ENCODE measurements at places on chromosomes 1 and 21.

GRCh38 chr1:192610112-192610889 is 25.6 kb upstream of the RGS13 start:
- peak; percentile 71 for DNase-seq

DNA sequence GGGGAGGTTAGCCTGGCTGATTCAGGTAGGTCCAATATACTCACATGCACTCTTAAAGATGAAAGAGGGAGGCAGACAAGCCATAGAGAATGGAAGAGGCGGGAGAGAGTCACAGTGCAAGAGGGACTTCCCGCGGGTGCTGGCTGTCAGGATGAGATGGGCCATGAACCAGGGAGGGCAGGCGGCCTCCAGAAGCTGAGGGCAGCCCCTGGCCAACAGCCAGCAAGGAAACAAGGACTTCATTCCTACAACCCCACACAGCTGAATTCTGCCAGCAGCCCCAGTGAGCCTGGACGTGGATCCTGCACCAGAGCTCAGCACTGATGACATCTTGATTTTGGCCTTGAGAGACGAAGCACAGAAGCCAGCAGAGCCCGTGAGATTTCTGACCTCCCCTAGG is 15.1 kb upstream of the B3GALT5 start:
- no peak for DNase-seq

DNA sequence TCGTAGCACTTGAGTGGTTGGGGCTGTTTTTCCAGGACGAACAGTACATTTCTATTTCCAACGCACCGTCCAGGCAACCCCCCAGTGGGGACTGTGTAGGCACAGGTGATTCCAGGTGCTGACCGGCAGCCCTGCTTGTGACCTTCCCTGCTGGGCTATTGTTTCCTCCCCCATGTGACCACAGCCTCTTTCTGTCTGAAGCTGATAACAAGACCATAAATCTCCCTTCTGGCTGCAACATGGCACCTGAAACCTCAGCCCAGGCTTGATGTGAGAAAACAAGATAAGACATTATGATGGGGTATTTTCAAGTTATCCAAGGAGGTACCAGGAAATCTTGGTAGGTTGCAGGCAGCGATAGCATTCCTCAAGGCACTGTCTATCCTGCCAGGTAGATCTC is 48.2 kb downstream of the HLX start:
- no peak for DNase-seq

DNA sequence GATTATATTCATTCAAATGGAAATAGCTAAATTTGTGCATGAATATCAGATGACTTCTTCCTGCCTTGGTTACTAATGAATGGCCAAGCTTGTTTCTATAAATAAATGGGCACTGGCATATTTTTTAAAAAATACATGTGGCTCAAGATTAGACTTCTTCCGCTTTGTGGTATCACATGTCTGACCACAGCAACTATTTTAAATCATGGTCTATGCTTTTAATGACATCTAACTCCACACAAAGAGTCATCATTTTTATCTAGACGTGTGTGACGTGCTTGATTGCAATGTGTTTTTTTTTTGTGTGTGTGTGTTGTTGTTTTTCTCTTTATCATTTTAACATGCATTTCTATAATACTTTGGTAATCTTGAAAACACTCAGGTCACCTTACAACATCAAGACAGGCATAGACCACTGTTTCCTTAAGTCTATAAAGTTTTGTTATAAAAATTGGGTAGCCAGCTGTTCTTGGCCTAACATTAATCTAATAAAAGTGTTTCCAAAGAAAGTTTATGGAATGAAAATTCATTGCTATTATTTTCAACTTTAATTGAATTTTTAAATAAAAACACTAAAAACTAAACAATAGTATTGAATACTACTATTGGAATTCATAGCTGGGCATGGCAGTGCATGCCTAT is 29.5 kb downstream of the RGS1 start:
- DNase-seq, result no peak

DNA sequence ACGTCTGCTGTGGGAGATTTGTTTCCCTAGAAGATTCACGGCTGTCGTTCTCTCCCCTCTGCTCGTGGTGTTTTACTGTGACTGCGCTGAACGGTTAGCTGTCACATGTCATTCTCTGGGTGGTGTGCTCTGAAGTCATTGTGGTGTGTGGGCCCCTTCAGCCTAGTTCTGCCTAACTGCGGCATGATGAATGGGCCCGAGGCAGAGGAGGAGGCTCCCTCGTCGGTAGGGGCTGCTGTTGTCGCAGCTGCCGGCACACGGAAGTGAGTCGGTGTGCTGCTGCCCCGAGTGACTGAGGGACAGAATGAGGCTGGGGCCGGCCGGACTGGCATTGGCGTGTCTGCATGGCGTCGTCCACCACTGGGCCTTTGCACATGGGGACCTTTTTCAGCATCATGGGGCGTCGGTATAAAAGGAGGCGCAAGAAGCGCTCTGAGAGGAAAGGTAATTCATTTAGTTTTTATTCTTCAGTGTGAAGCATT is 77.9 kb downstream of the ADARB1 start:
- DNase-seq, result no peak

DNA sequence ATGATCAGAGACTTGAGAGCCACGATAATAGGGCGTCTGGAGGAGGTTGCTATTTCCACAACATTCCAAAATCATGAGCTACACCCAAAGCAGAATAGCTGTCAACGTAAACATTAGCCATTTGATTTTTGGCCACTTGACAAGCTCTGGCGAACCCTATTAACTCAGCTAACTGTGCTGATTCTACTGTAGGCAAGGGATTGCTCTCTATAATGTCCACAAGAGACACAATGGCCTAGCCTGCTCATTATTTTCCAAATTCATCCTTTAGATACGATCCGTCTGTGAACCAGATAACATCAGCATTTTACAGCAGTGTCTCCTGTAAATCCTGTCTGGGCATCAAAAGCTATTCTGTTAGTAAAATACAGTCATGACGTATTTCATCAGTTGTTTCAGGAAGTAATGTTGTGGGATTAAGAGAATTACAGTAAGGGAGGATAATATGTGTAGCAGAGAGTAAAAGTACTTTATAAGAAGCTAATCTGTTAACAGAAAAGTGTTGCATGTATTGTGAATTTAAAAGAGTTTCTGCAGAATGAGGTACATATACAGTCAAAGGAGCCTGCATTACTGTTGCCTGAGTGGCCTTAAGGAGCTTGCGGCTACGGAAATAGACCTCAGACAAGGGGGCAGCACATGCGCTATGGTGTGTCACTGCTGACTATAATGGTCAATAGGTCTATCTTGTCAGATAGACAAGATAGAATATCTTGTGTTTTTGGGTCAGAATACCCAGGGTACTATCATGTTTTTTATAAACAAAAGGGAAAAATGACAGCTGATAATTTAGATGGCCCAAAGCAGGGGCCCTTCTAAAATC is 44.9 kb upstream of the TINAGL1 start:
- peak; percentile 15 for DNase-seq

- no peak for DNase-seq
Measured at GRCh38 chr21:28751176-28751575, 241.5 kb downstream of the LTN1 start.

GRCh38 chr1:109151146-109151990 is 37.5 kb downstream of the ELAPOR1 start:
- peak; percentile 61 for DNase-seq

GRCh38 chr1:115840605-115841460 is at the start of gene NHLH2:
TSS of gene NHLH2 (minus strand) at chr1:115841126. CDS start at chr1:115838372, 2,754 bp downstream.
- no peak for DNase-seq

- DNase-seq, result no peak
Measured at GRCh38 chr1:246599315-246599714, 33.1 kb downstream of the CNST start.

DNA sequence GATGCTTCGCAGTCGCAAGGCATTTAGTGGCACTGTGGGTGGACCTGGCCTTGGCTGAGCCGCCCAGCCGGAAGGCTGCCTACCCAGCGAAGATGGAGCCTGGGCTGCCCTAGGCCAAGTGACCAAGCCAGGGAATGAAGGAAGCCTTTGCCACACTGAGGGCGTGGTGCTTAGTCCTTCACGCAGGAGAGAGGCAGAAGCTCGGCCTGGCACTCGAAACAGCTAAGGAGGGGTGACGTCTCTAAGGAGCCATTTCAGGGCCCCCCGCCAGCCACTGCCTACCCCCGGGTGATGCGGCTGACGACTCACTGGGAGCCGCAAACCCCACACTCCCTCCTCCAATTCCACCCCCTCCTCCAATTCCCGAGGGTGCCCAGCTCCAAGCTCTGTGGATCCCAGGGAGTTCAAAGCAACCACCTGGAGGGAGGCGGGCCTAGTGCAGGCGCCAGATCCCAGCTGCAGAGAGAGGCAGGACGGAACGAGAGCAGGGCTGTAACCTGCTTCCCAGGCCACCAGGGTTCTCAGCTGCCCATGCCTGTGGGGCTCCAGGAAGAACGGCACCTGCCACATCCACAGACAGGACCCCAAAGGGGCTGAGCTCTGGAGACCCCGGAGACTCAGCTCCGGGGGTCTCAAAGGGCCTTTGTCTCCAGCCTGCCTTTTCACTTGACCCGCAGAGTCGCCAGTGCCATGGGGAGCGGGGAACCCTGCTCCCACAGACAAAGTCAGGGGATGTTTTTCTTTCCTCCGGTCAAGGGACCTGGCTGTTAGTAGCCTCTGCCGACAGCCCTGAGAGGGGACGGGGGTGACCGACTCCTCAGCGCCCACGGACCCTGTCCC is 75.8 kb downstream of the ARHGEF16 start:
- DNase-seq, result no peak

DNA sequence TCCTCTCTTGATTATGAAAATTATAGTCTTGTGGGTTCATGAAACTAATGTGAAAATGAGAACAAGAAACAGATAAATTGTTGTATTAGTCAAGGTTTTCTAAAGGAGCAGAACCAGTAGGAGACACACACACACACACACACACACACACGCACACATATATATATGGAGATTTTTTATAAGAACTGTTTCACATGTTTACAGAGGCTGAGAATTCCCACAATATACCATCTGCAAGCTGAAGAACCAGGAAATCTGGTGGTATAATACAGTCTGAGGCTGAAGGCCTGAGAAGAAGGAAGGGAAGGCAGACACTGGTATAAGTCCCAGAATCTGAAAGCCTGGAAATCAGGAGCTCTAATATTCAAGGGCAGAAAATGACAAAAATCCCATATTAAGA is 70.9 kb upstream of the RGS18 start:
- no peak for DNase-seq

GRCh38 chr1:32742956-32743355 is 40.4 kb upstream of the SYNC start:
- no peak for DNase-seq

DNA sequence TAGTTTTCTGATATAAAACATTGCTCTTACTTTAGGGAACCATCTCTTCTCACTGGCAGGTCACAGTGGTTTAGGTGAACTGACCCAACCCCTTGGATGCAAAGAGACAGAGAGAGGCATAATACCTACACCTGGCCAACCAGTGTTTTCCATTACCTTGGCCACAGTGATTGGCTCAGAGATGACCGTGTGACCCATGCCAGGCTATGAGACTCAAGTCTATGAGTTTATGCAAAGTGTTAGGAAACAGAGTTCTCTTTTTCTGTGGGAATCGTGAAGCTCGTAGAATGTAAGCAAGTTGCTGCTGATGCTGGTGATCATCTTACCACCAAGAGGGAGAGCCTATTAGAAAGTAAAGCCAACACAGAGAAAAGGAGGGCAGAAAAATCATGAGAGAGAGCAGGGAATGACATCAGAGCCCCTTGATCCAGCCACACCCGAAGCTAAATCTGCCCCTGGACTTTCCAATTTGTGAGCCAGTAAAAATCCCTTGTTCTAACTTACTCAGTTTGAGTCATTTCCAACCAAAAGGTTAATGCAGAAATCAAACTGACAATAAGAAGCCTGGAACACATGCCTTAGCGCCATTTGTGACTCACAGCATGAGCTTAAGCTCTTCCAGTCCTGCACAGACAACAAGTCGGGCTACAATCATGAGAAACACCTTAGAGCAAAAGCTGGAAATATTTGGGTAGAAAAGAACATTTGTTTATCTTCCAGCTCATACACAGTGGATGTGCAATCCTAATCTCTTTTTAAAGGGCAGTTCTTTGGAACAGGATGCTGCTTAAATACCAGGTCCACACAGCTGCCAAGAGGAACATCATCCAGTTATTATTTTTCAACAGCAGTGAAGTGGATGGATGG is 81.3 kb upstream of the KAZN start:
- DNase-seq, result peak; percentile 77

- no peak for DNase-seq
Measured at GRCh38 chr1:207745839-207746767, 5.8 kb upstream of the CD46 start.

GRCh38 chr1:171485375-171486047 is at the start of gene PRRC2C:
TSS of gene PRRC2C (plus strand) at chr1:171485530. CDS start at chr1:171512089, 26,559 bp downstream.
- peak; percentile 99 for DNase-seq

DNA sequence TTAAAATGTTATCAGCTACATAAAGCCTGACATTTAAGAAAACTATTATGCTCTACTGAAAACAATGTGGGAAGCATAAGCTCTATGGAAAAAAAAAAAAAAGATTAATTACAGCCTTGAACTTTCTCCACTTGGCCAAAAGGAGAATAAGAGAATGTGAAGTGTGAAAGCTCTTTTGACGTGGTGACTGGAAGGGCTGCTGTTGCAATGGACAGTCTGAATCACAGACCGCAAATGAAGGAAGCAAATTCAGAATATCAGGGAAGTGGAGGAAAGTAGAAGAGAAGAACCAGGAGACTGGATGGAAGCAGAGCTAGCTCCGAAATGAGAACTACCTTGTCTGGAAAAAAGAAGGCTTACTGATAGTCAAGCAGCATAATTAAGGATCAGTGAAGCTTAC is 106.8 kb downstream of the AK5 start:
- no peak for DNase-seq

GRCh38 chr1:222009105-222009730 is 267.3 kb upstream of the DUSP10 start:
- peak; percentile 53 for DNase-seq
